NCI-H1930 (cell line): ENCODE measurements at places on chromosomes 1 and 21.

DNA sequence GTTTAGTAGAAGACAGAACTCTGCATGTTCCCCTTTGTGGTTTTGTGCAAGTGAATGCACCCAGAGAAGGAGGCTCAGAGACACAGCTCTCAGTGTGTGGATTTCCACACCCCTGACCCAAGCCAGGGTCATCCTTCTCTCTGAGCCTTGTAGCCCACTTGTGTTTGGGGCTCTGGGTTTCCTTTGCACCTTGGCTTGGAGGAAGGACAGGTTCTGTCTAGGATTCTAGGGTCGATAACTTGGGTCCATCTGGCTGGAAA lies 27.2 kb downstream of the MYOG start:
- no peak for DNase-seq

DNA sequence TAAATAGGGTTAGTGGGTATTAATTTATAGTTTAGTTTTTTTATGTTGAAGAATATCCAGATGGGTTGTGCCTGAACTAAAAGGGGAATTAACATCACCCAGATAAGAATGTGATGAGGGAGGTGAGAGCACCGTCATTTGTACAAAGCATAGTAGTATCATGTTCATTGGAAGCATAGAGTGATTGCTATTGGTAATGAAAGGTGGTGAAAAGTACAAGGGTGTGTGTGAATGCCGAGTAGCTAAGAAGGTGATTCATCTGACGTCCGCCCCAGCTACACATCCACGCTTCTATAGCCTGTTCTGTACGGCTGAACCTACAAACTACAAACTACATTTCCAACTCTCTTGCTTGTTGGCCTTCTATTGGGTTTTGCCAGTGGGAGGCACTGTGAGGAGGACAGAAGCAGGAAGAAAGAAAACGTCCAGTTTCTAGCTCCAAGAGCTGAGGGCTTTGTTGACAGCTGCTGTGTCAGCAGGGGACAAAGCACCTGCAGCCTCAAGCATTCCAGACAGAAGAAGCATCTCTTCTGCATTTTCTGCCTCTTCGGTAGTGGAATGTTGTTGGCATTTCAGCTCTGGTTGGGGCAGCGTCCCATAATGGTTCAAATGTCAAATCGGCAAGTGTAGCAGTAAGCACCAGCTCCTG lies 404.8 kb downstream of the KCTD3 start:
- no peak for DNase-seq

GRCh38 chr1:3026581-3027391 lies 5.5 kb downstream of the ACTRT2 start:
- DNase-seq: no peak

DNA sequence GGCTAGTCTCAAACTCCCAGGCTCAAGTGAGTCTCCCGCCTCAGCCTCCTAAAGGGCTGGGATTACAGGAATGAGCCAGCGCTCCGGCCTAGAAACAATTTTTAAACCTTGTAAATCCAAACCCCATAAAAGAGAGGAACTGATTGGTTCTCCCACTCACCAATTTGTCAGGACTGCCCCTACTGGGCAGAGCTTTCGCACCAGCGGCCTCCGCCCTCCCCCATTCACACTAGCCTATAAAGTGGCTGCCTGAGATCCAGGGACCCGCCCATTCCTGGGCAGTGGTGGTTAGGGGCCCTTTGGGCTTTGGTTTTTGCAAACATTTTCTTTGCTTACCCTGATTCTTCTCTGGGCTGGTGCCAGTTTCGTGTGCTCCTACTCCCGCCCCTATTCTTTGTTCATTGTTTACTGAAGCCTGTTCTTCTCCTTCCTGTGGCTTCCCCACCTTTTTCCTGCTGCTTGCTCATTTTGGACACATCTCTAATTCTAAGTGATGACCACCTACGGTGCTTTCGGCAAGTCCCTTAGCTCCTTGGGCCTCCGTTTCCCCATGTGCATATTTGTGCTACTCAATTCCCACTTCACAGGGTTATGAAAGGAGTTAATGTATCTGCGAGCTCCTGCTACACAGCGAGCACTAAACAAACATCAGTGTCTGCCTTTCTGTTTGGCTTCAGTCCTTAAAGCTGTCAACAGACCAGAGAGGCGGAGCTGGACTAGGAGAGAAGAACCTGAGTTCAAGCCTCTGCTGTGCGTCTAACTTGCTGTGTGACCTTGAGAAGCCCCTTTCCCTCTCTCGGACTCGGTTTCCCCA lies 39.8 kb upstream of the CLIC4 start:
- peak; percentile 81 for DNase-seq

DNA sequence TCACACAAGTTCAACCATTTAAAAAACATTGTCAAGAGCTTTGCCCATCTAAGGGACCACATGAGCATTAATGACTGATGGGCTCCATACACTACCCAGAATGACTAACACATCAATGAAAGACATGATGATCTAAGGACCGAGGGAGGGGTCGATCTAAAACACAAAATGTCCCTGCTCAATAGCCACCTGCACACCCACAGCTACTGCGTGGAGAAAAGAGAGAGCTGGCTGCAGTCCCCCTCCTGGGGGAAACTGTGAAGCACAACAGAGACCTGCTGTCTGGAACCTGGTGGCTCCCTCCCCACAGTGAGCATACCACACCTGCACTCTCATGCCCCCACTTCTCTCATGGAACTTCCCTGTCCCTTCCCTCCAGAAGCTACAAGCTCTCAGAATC lies 130.1 kb upstream of the ERG start:
- no peak for DNase-seq

DNA sequence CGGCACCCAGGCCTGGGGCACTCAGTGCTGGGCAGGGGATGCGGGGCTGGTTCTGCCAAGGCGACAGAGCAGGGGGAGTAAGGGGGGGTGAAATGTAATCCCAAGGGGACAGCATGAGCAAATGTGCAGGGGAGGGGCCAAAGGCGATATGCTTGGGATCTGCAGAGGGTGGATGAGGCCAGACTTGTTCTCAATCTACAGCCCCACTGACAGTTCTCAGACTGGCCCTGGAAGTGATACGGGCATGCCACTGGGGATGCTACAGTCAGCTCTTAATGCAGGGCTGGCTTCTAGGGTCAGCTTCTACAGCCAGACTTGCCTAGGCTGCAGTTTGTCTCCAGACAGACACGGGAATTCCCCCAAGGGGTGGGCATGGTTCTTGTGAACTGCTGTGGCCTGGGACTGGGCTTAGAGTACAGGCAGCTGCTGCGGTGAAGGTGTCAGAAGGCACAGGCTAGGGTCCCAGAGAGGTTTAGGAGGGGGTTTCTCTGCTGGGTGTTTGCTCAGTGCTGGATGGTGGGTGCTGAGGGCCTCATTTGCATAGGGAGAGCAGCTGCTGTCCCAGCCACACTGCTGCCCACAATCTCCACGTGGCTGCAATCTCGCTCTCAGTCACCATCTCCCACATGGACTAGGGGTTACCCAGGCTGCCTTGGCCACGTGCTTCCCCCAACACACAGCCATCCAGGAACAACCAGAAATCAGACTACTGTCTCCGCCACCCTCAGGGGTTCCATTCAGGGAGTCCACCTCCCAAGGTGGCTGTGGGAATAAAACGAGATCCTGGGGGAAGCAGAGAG lies 190.1 kb downstream of the HIVEP3 start:
- DNase-seq: no peak

DNA sequence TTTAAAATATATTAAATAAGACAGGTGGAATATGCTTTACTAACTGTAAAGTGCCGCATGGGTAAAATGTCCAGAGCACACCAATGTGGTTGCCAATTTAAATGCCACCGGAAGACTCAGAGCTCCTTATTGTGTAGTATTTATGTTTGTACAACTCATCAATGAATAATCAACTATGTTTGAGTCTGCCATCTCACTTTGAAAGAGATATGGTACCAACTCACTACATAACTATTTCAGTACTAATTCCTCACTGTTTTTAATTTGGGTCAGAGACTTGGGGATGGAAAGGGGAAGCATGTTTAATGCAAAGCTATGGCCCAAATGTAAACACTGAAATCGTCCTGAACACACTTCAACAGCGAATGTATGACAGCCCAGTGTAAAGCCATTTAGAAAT lies 144.8 kb downstream of the NR5A2 start:
- no peak for DNase-seq

- no peak for DNase-seq
Observed at GRCh38 chr1:28965271-28965870, 51.0 kb downstream of the EPB41 start.

DNA sequence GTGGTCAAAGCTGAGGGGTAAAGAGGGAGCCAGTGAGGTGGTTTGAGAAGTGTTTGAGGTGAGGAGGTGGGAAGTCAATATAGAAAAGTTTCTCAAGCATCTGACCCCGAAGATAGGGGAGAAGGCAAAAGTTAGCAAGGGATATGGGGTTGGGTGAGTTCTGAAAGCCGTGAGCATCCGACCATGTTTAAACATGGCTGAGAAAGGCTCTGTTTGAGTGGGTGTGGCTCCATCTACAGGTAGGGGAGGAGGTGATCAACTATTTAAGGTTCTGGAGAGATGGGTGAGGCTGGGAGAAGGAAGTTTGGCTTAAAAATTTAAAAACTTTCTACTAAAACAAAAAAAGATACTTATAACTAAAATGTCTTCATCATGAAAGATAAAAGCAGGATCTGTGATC lies 273.8 kb downstream of the KCNJ6 start:
- no peak for DNase-seq

DNA sequence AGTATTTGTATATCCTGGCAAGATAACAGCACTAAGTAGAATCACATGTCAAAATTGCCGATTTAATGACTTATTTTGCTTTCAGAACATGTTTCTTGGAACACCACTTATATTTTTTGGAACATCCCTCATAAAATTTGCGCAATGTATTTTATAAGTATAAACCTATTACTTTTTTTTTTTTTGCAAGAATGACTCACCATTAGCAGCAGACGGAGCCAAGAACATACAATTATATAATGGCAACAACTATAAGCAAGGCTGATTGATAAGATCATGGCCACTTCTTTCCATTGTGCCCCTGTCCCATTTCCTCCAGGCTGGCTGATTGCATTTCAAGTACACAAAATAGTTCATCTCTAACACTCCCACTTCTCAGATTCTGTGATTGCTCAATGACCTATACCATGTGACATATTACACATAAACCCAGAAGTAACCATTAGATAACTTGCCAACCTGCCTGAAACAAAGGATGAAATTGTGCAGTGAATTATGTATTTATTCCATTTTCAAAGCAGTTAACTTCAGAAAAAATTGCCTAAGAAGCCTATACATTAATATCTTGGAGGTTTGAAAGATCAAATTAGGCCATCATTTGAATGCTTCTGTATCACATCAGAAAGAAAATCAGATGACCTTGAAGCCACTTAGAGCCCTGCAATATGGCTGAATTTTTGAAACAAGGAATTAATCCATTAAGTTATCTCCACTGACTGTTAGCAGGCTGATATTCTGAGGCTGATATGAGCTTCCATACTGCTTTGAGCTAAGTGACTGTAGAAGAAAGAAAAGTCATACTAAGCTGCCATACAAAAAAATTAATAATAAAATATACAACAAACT lies 77.8 kb upstream of the PRMT6 start:
- no peak for DNase-seq

DNA sequence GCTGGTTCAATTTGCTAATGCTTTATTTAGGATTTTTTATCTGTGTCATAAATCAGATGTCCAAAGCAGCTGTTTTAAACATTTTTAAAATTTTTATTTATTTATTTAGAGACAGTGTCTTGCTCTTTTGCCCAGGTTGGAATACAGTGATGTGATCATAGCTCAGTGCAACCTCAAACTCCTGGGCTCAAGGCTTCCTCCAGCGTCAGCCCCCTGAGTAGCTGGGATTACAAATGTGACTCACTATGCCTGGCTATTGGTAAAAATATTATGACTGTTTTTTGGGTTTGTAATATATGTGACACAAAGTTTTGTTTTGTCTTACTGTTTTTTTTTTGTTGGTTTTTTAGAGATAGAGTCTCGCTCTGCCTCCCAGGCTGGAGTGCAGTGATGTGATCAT lies 11.8 kb downstream of the ZBED6 start:
- no peak for DNase-seq

DNA sequence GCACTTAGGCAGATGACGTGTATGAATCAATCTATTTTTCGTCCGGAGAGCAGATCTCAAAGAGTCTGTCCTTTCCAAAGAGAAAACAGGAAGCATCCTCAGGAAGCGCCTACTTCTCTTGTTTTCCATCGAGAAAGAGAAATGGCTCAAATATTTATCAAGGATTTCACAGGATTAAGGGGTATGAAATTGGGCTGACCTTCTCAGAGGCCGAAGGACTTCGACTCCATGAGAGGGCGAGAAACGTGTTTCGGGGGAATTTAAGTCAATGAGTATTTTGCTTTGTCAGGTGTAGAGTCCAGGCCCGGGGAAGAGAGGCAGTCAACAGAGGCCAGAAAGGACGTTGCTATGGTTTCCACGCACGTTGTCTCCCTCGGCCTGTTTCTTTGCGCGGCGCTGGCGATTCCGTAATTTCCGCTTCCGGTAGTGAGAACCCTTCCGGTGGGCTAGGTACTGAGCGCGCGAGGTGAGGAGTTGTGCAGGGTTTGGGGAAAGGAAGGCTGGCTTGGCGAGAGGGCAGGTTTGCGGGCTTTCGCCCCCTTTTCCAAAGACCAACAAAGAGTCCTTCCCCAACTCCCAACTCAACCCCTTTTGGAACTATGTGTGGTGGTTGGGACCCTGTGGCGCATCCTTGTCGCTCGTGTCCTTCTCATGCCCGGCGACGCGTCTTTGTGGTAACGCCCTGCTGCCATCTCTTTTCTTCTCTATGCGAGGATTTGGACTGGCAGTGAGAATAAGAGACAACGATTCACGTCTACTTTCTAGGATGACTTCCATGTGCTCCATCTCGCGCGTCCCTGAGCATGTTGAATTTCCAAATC lies at the start of gene MRPS21:
Gene MRPS21, plus strand, starts transcription at position 429 of the 821 bp plus-strand sequence. CDS start 506 bp downstream, outside the sequence.
- DNase-seq: peak; percentile 88

- no peak for DNase-seq
Observed at GRCh38 chr1:43688594-43689000, 18.7 kb upstream of the ST3GAL3 start.

GRCh38 chr1:204420039-204421004 lies 8.7 kb upstream of the PPP1R15B start:
- DNase-seq: no peak

GRCh38 chr1:219875860-219876259 lies 52.5 kb downstream of the SLC30A10 start:
- DNase-seq: no peak

DNA sequence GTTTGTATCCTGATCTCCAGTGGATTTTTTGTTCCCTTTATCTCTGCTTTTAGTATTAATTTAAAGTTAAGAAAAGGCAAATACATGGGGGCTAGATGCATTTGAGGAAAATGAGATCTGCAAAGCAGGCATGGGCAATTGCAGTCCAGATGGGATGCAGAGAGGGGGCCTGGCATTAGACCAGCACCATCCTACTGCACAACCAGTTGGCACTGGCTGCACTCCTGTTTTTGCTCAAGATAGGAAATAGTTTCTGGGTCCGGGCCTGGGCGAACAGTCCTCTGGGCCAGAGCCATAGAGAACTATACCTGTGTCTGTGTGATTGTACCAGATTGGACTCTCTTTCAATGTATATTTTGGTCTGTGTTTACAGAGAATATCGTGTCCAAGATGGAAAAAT lies 34.0 kb upstream of the LEPR start:
- no peak for DNase-seq

DNA sequence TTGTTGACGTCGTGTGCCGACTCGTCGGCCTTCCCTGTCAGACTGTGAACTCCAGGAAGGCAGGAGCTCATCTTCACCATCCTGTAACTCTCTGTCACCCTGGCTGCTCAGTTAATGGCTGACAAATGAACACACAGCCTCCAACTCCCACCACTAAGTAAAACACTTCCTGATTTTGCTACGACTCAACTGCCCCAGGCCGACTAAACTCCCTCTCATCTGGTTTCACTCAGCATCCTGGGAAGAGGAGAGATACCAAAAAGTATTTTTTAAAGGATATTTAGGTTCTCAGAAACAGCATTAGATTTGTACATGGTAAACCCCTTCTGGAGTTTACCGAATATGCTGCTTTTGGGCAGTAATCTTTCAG lies 18.2 kb upstream of the LHX4 start:
- DNase-seq: no peak
